Endothelial cell of umbilical vein (primary cell): ENCODE measurements at places on chromosomes 12 and 14. TPM values are rescaled to one million over a fixed set of nuclear protein-coding genes. Genes with fewer than 3 reads are reported as not detected.

DNA sequence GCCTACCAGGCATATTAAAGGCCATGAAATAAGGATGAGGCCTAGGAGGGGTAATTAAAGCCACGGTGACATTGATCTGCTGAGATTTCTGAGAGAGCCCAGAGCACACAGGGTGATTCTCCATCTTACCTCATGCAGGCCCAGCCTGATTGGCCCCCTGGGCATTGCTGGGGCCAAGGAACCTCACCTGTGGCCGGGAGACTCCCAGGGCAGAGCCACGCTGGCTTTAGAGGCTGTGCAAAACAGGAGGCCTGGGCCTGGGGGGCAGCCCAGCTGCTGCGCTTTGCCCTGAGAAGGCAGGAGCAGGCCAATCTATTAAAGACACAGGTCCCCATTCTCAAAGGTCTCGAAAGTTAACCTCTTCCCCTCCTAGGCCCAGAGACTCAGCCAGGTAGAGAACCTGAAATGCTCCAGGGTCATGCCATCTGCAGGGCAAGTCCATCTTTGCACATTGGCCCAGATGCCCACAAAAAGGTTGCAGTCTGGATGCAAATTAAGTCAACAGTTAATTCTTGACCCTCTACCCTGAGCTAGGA is 1099.7 kb downstream of the BCL11B start:
- H3K27me3 ChIP-seq = no peaks in the 10 kb centered on the region
- no peak for DNase-seq
- H3K27ac ChIP-seq = no peak overlapping the region
- no peaks in the 10 kb centered on the region for H3K36me3 ChIP-seq
- H3K4me1 ChIP-seq = no peaks in the 10 kb centered on the region
- H3K4me3 ChIP-seq = no peak overlapping the region

Gene GLIPR1L1
- not detected in 2 replicates for polyA plus RNA-seq

Gene SUSD6
- 11.7 and 13.4 TPM in 2 replicates for polyA plus RNA-seq

- no peaks in the 10 kb centered on the region for H3K36me3 ChIP-seq
- H3K27me3 ChIP-seq = no peaks in the 10 kb centered on the region
- H3K4me1 ChIP-seq = peaks cover 9% of the 10 kb centered on the region
- no peak overlapping the region for H3K27ac ChIP-seq
- H3K4me3 ChIP-seq = no peak overlapping the region
- peak; percentile 51 for DNase-seq
These were observed 292.9 kb downstream of the BMP4 start for GRCh38 chr14:53663709-53664108.

DNA sequence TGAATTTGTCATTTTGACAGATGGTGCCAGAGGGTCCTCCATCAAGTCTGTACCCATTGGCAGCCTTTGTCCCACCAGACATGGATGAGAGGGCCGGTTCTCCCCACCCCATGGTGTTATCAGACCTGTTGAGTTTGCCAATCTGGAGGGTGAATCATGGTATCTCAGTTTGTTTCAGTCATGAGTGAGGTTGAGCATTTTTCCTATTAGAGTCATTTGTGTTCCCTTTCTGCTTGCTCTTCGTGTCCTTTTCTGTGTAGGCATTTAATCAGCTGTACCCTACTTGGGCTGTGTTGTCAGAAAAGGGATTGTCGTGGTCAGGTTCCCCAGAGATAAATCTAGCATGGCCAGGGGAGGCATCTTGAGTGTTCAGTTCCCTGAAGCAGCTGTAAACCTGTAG is 30.5 kb downstream of the SLC24A4 start:
- no peaks in the 10 kb centered on the region for H3K4me1 ChIP-seq
- no peak overlapping the region for H3K27ac ChIP-seq
- H3K4me3 ChIP-seq = no peak overlapping the region
- no peaks in the 10 kb centered on the region for H3K27me3 ChIP-seq
- H3K36me3 ChIP-seq = no peaks in the 10 kb centered on the region
- no peak for DNase-seq

Gene CD4
- polyA plus RNA-seq = not detected in 2 replicates

DNA sequence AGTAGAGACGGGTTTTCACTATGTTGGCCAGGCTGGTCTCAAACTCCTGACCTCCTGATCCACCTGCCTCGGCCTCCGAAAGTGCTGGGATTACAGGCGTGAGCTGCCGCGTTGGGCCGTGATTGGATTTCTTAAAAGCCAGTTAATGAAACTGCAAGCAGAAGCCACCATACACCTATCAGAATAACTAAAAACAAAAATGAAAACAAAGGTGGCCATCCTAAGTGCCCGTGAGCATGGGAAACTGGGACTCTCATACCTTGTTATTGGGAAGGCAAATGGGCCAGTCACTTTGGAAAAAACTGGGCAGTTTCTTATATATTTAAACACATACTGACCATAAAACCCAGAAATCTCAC is 7.7 kb upstream of the TCTN1 start:
- no peaks in the 10 kb centered on the region for H3K36me3 ChIP-seq
- H3K27ac ChIP-seq = no peak overlapping the region
- no peaks in the 10 kb centered on the region for H3K4me1 ChIP-seq
- no peak for DNase-seq
- no peak overlapping the region for H3K4me3 ChIP-seq

- no peak overlapping the region for H3K27ac ChIP-seq
- DNase-seq = no peak
- H3K4me1 ChIP-seq = no peaks in the 10 kb centered on the region
- H3K27me3 ChIP-seq = no peaks in the 10 kb centered on the region
- H3K4me3 ChIP-seq = no peak overlapping the region
These were observed 102.7 kb upstream of the PLEKHA5 start for GRCh38 chr12:19026614-19027488.

DNA sequence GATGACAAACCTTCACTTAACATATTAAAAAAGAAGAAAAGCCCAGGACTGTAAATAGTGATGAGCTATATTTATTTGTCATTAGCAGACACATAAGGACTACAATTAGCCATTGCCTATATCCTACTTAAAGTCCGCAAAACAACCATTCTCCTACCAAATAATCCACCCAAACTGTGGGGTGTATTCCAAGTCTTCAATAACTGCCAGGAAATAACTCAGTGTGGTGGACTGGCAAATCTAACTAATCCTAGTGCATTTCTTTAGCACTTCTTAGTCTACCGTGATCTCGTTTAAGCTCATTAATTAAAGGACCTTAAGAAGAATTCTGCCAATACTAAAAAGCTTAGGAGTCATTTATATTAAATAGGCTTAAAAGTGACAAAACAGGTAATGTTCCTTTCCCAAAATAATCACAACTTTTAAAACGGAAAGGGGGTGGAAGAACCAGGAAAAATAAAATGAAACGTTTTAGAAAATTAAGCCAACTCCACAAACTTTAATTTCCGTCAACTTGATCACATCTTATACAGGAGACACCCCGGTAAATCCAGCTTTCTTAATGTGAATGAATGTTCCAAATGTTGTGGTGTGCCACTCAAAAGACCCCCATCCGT is 1.8 kb downstream of the NOVA1 start:
- H3K27ac ChIP-seq = no peak overlapping the region
- peak; percentile 13 for DNase-seq
- H3K4me3 ChIP-seq = peak overlapping the region; percentile 77
- no peaks in the 10 kb centered on the region for H3K36me3 ChIP-seq

DNA sequence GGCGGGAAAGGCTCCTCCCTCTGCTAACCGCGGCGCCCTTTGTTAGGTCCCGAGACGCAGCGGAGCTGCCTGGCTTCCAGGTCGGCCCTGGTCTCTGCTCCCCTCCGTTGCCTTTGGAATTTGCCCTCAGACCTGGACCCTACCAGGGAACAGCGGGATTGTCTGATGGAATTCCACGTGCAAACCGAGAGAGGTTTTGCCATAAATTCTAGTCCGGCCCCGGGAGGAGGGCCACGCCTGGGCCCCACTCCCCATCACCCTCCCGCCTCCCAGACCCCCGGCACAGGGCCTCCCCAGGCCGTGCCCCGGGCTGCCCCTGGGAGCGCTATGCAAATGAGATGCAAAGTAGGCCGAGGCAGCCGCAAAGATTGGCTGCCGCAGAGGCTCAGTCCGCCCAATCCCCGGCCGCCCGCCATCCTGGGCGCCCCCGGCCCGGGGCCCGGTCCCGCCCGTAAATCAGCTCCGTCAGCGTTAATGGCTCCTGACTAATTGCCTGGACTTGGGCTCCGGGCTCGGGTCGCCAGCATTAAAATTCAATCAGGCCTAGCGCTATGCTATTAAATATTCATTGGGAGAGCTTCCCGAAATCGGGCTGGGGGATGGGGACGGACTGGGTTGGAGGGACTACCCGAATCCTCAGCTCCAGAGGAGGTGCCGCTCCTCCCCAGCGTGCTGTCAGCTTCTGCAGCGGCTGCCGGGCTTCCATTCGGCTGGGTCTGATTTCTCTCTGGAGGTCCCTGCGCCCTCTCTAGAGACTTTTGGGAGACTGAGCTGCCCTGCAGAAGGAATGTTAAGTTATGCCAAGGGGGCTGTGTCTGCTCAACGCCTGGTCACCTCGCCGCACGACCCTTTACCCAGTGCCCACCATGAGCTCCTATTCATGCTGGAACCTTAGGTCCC is 15.7 kb upstream of the FIGNL2 start:
- no peaks in the 10 kb centered on the region for H3K36me3 ChIP-seq
- H3K27ac ChIP-seq = no peak overlapping the region
- no peak overlapping the region for H3K4me3 ChIP-seq
- H3K27me3 ChIP-seq = no peaks in the 10 kb centered on the region
- DNase-seq = no peak

DNA sequence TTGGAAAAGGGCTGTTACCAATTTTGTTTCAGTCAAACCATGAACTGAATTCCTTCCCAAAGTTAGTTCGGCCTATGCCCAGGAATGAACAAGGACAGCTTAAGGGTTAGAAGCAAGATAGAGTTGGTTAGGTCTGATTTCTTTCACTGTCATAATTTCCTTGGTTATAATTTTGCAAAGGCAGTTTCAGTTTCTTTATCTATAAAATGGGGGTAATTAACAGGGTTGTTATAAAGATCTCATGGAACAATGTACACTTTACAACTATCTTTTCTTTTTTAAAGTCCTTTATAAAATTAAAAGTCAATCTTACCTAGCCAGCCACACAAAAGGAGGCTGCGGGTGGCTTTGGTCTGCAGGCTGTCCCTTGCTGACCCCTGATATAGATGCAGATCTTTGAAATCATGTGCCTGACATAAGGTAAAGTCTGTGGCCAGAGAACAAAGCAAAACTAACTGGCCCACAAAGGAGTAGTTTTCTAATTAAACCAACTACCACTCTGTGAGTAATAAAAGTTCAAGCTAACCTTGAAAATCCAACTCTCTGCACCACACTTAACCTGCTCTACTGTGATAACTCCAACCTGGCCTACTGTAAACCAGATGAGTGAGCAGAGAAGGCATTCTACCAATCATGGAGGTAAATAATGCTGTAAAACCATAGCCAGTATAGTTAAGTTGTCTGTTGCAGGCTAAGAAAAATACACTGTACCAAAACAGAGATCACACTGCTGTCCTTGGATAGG is 49.5 kb downstream of the SLC38A1 start:
- no peak for DNase-seq
- H3K4me1 ChIP-seq = peaks cover 48% of the 10 kb centered on the region
- H3K27ac ChIP-seq = peak overlapping the region; percentile 97
- H3K4me3 ChIP-seq = no peak overlapping the region
- H3K27me3 ChIP-seq = no peaks in the 10 kb centered on the region
- H3K36me3 ChIP-seq = peaks cover 5% of the 10 kb centered on the region

- no peak overlapping the region for H3K4me3 ChIP-seq
- peaks cover 4% of the 10 kb centered on the region for H3K4me1 ChIP-seq
- H3K27ac ChIP-seq = no peak overlapping the region
- DNase-seq = no peak
- H3K36me3 ChIP-seq = no peaks in the 10 kb centered on the region
These were observed 50.9 kb downstream of the TRAF3 start for GRCh38 chr14:102828151-102828550.

Gene SLC25A47
- not detected in 2 replicates for polyA plus RNA-seq

GRCh38 chr14:21112255-21112654 is 11.4 kb downstream of the TMEM253 start:
- H3K27me3 ChIP-seq = peaks cover 2% of the 10 kb centered on the region
- no peaks in the 10 kb centered on the region for H3K36me3 ChIP-seq
- no peak for DNase-seq
- no peak overlapping the region for H3K4me3 ChIP-seq
- H3K4me1 ChIP-seq = no peaks in the 10 kb centered on the region
- no peak overlapping the region for H3K27ac ChIP-seq

DNA sequence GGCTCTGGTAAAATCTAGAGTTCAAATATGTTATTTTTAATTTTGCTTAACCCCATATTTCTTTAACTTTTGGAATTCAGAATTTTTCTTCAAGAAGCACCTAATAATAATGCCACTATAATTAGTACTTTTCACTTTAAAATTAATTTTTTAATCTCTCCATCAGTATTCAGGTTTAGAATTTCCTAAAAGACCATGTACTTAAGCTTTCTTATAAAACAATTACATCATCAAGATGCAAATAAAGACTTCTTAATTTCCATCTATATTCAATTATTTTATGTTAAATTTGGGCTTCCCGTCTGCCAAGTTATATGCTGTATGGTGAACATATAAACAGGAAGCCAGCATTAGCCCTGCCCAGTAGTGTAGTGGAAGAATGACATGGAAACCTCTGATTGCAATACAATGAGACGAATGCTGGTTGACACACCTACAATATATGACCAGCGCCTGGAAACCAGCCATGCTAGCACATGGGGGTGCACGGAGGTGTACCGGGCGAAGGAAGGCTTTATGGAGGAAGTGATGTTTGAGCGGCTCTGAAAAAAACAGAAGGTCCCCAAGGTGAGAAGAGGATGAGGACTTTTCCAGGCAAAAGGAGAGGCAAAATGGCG is 82.2 kb downstream of the LLPH start:
- H3K36me3 ChIP-seq = no peaks in the 10 kb centered on the region
- DNase-seq = peak; percentile 4
- no peak overlapping the region for H3K27ac ChIP-seq
- no peaks in the 10 kb centered on the region for H3K27me3 ChIP-seq
- no peaks in the 10 kb centered on the region for H3K4me1 ChIP-seq
- H3K4me3 ChIP-seq = no peak overlapping the region

Gene SYNDIG1L
- not detected in 2 replicates for polyA plus RNA-seq

Gene TPPP2
- polyA plus RNA-seq = not detected in 2 replicates

GRCh38 chr12:48966177-48966895 is 5.2 kb downstream of the WNT10B start:
- no peak overlapping the region for H3K4me3 ChIP-seq
- no peaks in the 10 kb centered on the region for H3K36me3 ChIP-seq
- H3K4me1 ChIP-seq = peaks cover 11% of the 10 kb centered on the region
- no peak overlapping the region for H3K27ac ChIP-seq
